Activated CD4-positive, alpha-beta T cell treated with anti-CD3 and anti-CD28 coated beads for 36 hours (primary cell): ENCODE measurements at places on chromosomes 7 and 10. TPM values are rescaled to one million over a fixed set of nuclear protein-coding genes. Genes with fewer than 3 reads are reported as not detected.

DNA sequence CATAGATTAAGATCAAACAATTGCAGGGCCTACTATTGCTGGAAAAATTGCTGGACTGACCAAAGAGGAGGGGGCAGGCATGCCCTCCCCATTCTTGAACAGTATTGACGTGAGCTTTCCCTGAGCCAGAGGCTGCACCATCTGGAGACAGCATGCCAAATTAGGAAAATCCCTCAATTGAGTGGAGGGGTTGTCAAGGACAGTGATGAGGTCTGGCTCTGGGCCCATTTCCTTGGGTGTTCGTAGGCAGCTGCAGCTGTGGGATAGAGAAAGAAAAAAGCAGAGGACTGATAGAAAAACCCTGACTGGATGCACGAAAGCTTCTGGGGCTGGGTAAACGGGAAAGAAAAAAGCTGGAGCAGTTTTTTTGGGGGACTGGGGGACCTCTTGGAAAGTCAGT is 22.8 kb upstream of the ORC5 start:
- H3K4me1 ChIP-seq, result peaks cover 4% of the 10 kb centered on the region
- H3K27me3 ChIP-seq, result peaks cover 21% of the 10 kb centered on the region
- DNase-seq, result no peak
- H3K27ac ChIP-seq, result no peak overlapping the region
- no peak overlapping the region for H3K4me3 ChIP-seq
- H3K36me3 ChIP-seq, result no peaks in the 10 kb centered on the region

- H3K4me3 ChIP-seq, result no peak overlapping the region
- no peaks in the 10 kb centered on the region for H3K36me3 ChIP-seq
- H3K27me3 ChIP-seq, result peaks cover 4% of the 10 kb centered on the region
These were observed 11.4 kb upstream of the AKR1D1 start for GRCh38 chr7:138064856-138065357.

DNA sequence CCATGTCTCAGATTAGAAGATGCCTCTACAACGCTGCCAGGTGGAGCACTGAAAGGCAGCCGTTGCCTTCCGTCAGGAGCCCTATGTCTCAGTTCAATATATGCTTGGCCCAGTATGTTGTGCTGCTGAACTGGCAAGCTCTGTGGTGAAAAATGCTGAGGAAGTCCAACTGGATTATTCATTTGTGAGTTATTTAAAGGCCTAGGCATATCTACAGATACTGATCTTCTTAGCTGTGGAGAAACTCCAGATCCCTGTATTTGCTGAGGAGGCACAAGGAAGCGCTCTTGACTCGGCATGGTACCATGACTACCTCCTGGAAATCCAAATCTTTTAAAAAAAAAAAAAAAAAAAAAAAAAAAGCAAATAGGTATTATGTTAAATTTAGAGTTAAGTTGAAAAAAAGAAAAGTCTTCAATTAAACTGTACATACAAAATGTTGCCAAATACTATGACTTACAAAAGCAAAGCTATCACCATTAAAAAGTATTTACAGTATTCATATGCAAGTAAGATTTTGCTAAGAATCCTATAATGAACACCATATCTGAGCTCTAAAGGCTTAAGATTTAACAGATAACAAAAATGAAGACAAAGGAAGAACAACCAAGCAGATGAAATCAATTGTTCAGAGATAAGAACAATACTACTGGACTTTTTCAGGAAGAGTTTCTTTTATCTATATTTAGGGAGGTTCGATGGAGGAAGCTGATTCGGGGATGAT is 152.4 kb downstream of the GALNT11 start:
- no peak overlapping the region for H3K4me3 ChIP-seq
- peaks cover 6% of the 10 kb centered on the region for H3K4me1 ChIP-seq
- no peaks in the 10 kb centered on the region for H3K27me3 ChIP-seq

- H3K4me1 ChIP-seq, result no peaks in the 10 kb centered on the region
- H3K36me3 ChIP-seq, result no peaks in the 10 kb centered on the region
- no peak for DNase-seq
- no peak overlapping the region for H3K27ac ChIP-seq
These were observed 1381.5 kb upstream of the CELF2 start for GRCh38 chr10:9636216-9636615.

DNA sequence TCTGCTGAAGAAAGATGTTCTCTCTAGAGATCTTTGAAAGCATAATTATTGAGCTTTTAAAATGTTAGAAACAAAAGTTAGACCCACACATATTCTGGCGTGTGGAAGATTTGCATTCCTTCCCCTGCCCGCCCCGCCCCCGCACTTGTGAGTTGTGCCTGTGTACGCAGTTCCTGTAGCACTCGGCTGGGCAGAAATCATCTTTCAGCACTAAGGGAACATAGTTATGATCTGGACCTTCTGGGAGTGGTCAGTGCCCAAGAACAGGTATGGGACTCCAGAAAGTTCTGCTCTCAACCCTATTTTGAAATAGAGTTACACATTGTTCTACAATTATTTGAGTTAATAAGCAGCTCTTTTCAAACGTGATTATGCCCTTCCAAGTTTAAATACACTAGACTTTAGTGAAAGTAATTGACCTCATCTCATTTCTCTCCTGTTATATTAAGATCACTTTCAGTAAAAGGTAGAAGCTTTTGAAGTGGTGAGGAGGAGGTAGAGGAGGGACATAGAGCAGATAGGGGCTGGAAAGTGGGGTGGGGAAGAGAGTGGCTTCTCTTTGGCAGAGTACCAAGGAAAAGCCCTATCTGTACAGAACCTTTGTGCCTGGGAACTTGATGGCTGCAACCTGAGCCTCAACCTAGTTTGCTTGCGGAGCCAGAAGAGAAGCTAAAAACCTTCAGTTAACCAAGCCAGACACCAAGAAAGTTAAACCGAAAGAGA is 5.7 kb downstream of the BLVRA start:
- peak; percentile 80 for DNase-seq
- H3K4me3 ChIP-seq, result peak overlapping the region; percentile 30
- peaks cover 42% of the 10 kb centered on the region for H3K4me1 ChIP-seq
- H3K36me3 ChIP-seq, result no peaks in the 10 kb centered on the region
- no peaks in the 10 kb centered on the region for H3K27me3 ChIP-seq
- H3K27ac ChIP-seq, result peak overlapping the region; percentile 55

- H3K27me3 ChIP-seq, result peaks cover 38% of the 10 kb centered on the region
- H3K36me3 ChIP-seq, result no peaks in the 10 kb centered on the region
- no peak overlapping the region for H3K27ac ChIP-seq
- H3K4me3 ChIP-seq, result no peak overlapping the region
- DNase-seq, result no peak
These were observed 40.4 kb downstream of the CNNM1 start for GRCh38 chr10:99369551-99369950.

- no peaks in the 10 kb centered on the region for H3K36me3 ChIP-seq
- DNase-seq, result no peak
- no peak overlapping the region for H3K27ac ChIP-seq
- H3K4me3 ChIP-seq, result no peak overlapping the region
- peaks cover 4% of the 10 kb centered on the region for H3K27me3 ChIP-seq
These were observed 415.4 kb downstream of the PLXNA4 start for GRCh38 chr7:132160611-132161532.

GRCh38 chr7:79455173-79455790 is 1.8 kb upstream of the MAGI2 start:
- no peak overlapping the region for H3K27ac ChIP-seq
- no peaks in the 10 kb centered on the region for H3K36me3 ChIP-seq
- peaks cover 45% of the 10 kb centered on the region for H3K27me3 ChIP-seq
- H3K4me3 ChIP-seq, result no peak overlapping the region
- H3K4me1 ChIP-seq, result peaks cover 5% of the 10 kb centered on the region

DNA sequence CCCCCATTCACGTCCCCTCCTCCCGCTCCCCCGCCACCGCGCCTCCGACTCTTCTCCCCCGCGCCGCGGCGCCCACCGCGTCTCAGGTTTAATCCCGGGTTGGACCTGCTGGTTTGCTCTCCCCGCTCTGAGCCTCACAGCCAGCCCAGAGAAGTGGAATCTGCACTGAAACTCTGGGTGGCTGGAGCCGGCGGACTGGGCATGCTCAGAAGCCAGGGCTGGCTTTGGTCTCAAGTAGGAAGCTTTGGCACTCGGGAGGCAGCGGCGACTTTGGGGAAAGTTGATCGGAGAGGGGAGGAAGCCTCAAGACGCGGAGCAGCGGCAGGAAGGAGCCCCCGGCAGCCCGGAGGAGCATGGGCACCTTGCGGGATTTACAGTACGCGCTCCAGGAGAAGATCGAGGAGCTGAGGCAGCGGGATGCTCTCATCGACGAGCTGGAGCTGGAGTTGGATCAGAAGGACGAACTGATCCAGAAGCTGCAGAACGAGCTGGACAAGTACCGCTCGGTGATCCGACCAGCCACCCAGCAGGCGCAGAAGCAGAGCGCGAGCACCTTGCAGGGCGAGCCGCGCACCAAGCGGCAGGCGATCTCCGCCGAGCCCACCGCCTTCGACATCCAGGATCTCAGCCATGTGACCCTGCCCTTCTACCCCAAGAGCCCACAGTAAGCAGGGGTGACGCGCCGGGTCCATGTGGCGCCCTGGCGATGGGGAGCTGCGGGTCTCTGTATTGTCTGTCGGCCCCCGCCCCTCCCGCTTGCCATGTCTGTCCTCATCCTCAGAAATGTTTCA is at the start of gene PRKG1:
Gene PRKG1 (plus strand): TSS at position 250 of the 791 bp plus-strand sequence.
- peaks cover 8% of the 10 kb centered on the region for H3K4me1 ChIP-seq
- H3K27me3 ChIP-seq, result peaks cover 39% of the 10 kb centered on the region
- H3K36me3 ChIP-seq, result no peaks in the 10 kb centered on the region
- peak; percentile 26 for DNase-seq
- peak within 1 kb of the TSS; percentile 62 for H3K4me3 ChIP-seq
- H3K27ac ChIP-seq, result peak within 1 kb of the TSS; percentile 55

GRCh38 chr10:43068471-43069210 is 8.2 kb upstream of the RET start:
- no peaks in the 10 kb centered on the region for H3K27me3 ChIP-seq
- no peak for DNase-seq
- no peaks in the 10 kb centered on the region for H3K36me3 ChIP-seq

DNA sequence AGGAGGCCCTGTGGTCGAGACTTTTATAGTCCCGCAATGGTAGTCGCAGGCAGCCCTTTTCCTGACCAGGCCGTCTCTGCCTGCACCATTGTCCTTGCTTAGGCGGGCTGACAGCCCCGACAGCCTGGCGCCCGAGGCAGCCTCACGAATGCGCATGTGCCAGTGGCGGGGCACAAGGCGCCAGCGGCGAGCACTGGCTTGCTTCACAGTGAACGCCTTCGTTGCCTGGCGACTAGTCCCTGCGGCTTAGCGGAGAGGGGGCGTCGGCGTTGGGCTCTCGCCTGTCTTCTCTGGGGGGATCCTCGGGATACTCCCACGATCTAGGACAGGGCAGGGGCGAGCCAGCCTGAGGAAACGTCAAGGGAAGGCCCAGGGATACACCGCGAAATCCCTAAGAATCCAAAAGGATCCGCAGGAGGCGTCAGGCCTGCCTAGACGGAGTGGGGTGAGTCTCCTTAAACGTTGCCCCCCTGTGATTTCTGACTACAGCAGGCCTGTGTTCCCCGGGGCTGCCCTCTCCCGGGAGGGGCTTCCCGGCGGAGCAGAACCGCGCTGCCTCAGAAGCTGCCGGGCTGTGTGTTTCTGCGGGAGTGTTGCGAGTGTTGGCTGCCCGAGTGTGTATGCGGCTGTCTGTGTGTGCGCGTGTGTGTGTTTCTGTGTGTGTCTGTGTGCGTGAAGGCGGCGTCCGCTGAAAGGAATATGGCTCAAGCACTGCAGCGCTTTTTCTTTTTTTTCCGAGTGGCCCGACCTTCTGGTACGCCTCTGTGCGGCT is 20.5 kb upstream of the ZNF273 start:
- H3K36me3 ChIP-seq, result no peaks in the 10 kb centered on the region
- H3K4me1 ChIP-seq, result peaks cover 13% of the 10 kb centered on the region
- peaks cover 48% of the 10 kb centered on the region for H3K27me3 ChIP-seq
- DNase-seq, result peak; percentile 58

DNA sequence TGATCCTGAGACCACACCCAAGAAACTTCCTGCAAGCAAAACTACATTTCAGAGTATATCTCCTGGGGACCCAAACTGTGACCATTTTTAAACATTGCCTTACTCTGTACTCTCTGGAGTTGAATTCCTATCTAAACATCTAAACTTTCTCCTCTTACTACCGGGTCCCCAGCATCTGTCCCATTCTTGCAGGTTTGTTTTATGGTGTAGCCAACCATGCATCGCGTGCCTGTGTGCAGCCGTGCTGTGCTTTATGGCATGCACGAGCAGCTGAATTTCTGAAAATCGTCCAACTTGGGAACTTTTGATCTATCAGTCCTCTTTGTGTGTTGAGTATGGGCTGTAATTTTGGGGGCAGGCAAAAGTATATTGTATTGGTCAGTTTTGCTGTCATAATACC is 423.8 kb upstream of the DPP6 start:
- H3K4me3 ChIP-seq, result no peak overlapping the region
- H3K4me1 ChIP-seq, result no peaks in the 10 kb centered on the region
- no peak overlapping the region for H3K27ac ChIP-seq
- no peaks in the 10 kb centered on the region for H3K27me3 ChIP-seq
- no peak for DNase-seq
- no peaks in the 10 kb centered on the region for H3K36me3 ChIP-seq

Gene CNPY1
- not detected for total RNA-seq

Gene HACD1
- total RNA-seq, result 1.7 TPM

Gene ZFAND2A
- 25.2 TPM for total RNA-seq

Gene MCM10
- total RNA-seq, result 86.2 TPM
